Epithelial cell of proximal tubule (primary cell): ENCODE measurements at places on chromosomes 3 and 15. TPM values are rescaled to one million over a fixed set of nuclear protein-coding genes. Genes with fewer than 3 reads are reported as not detected.

GRCh38 chr15:60591496-60592370, 112.8 kb upstream of the ICE2 start:
- no peak for DNase-seq

DNA sequence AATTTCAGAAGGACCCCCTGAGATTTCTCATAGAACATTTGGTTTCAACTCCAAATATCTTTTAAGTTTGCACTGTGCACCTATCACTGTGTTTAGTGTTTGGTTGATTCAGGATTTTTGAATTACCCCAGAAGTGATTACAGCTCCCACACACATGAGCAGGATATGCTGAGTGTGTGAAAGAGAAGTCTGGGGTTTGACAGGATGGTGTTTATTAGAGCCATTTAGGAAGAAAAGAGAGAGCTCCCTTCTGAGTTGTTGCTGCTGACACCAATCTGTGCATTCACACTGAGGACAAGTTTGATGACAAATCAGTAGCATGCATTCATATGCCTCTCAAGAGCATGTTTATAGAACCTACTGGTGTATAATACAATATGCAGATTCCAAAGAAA, 118.1 kb downstream of the RPL22L1 start:
- no peak for DNase-seq

- no peak for DNase-seq
Measured at GRCh38 chr3:66406831-66407610, 93.8 kb downstream of the LRIG1 start.

- DNase-seq = no peak
Measured at GRCh38 chr3:168581771-168582225, 486.1 kb upstream of the GOLIM4 start.

DNA sequence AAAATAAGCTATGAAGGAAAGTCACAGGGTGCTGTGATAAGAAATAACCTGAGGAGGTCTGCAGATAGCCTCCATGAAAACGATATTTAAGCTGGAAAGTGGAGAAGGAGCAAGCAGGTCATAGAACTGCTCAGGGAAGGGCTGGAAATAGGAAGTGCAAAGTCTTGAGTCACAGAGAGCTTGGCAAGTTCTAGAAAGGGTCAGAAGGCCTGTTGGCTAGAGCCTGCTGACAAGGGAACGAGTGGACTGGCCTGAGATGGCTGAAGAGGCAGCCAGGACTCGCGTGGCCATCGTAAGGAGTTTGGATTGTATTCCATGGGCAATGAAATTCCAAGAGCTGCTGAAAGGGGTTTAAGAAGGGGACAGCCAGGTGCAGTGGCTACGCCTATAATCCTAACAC, 64.7 kb upstream of the IL12A start:
- DNase-seq = no peak

DNA sequence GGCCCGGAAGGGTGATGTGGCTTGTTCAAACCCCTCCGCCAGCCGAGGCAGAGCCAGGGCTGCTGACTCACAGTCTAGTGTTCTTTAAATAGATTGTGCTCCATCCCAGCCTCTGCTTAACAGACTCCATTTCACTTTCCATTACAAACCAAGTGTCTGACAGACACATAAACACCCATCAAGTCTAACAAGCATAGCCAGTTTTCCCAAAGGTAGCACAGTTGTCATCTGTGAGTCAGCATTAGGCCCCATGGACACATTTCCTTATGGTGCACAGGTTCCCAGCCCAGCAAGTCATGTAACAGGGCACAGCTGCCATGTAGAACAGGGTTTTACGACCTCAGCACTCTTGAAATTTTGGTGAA, 109.9 kb upstream of the RAP2B start:
- peak; percentile 77 for DNase-seq

DNA sequence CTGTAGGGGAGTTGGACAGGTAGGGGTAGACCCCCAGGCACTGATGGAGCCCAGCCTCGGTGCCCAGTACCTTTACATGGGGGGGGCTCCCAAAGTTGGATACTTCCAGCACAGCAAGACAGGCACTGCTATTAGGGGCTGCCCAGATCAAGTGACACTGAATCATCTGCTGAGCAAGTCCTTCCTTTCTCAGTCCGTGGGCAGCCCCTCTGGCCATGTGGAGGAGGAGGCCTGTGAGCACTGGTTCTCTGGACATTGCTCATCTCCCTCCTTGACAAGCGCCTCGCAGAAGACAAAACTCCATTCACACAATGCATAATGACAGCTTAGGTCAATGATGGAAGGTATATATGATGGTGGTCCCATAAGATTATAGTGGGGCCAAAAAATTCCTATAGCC, 35.7 kb downstream of the EEFSEC start:
- DNase-seq = no peak

The UPK1B gene
- 23.9 and 56.4 TPM in 2 replicates for total RNA-seq

- DNase-seq = peak; percentile 59
Measured at GRCh38 chr3:69240651-69241568, 118.5 kb upstream of the LMOD3 start.

DNA sequence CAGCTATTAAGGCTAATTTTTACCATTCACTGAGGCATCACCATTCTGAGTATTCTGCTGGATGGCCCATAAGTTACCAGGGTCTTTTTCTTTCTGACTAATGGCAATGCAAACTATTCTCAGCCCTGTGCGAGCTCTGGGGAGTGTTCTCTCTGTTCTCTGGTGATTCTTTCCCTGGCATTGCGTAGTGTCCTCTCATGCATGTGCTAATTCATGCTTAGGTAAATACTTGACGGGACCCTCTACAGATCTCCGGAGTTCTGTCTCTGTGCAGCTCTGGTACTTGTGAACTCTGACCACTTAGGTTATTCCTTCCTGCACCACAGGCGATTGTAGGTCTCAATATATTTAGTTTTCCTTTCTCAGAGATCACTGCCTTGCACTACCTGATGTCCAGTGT, 34.8 kb downstream of the UBE2E1 start:
- no peak for DNase-seq

GRCh38 chr15:31537770-31538592, 211.3 kb downstream of the KLF13 start:
- DNase-seq = no peak

GRCh38 chr3:27610800-27611525, 111.2 kb downstream of the EOMES start:
- no peak for DNase-seq

GRCh38 chr3:171172070-171172469, 145.6 kb upstream of the SLC2A2 start:
- DNase-seq = no peak

DNA sequence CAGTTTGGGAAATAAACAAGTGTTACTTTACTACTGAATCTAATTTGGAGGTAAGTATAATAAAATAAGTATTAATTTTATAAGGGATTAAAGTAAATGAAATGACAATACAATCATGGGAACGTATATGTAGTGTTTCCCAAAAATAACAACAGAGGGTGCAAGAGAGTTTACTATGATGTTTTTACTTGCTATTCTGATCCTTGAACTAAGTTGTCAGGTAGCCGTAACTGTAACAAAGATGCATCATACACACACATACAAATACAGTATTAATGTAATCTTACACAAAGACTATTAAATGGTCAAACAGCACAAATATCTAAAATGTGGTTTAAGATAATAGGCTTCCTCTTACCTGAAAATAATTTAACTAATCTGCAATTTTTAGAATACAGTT, 311.4 kb downstream of the TBC1D5 start:
- no peak for DNase-seq

DNA sequence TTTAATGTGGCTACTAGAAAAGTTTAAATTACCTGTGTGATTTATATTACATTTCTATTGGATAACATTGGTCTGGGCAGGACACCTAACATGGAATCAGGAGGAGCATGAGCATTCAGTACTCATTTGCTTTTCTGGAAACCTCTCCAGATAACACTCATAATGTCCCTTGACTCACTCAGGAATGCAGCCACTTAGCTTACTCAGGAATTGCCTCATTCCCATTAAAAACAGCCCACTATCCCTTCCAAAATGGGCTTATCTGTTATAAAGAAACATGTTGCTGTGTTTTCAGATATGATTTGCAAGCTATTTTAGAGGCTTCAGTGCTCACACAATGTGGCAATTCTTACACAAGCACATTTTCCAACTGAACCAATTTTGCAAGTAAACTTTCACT, 17.1 kb downstream of the GBE1 start:
- peak; percentile 80 for DNase-seq

GRCh38 chr3:42819351-42819965, 10.2 kb downstream of the ACKR2 start:
- no peak for DNase-seq

- no peak for DNase-seq
Measured at GRCh38 chr15:70266412-70267121, 168.8 kb upstream of the TLE3 start.

The GREM1 gene
- total RNA-seq = 4.0 and 15.9 TPM in 2 replicates

DNA sequence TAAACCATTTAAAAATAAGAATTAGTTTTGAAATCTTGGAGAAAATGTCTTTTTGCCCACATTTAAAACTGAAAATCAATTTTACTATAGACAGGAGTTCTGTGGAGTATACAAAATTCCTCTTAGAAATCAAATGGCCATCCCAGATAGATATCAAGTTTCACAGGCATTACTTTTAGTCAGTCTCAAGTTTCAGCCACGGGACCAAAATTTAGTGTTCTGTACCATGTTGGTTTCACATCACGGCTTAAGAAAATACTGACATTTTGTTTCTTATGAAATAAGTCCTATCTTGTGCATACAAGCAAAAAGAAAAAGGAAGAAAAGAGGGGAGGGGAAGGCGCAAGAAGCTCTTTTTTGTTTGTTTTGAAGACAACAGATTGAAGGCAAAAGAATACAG, 45.7 kb downstream of the EIF2AK4 start:
- no peak for DNase-seq

The RARB gene
- 2.0 and 4.6 TPM in 2 replicates for total RNA-seq

The RYR3 gene
- total RNA-seq = 0.75 TPM in 1 of 2 replicates, not detected in the other

DNA sequence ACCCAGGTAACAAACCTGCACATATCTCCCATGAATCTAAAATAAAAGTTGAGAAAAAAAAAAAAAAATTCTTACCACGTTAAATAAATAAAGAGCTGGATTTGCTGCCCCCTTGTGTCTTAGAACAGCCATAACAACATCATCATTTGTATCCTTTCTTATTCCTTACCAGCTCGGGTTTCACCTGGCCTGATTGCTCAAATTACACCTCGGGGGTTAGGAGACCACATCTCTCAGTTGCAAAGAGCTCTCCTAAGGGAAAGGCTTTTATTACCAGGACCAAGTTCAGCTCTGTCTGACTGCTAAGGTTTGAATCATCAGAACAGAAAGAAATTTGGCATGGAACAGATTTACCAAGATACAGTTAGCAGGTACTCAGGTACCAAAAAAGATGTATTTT, 25.8 kb upstream of the RPL39L start:
- DNase-seq = no peak

DNA sequence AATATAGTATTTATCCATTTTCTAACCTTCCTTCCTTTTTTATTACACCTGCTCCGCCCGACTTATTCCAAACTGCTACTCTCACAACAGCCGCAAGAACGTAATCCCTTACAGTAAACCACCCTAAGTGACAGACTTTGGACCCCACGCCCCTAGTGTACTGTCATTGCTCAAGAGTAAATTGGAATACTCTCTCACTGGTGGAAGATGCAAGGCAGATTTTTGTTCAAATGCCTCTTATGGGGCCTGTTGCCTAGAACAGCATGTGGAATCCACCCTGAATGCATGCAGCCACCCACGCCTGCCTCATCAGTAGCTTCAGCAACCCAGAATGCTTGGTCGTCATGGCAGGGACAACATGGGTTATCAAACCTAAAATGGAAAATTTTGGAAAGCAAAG, 226.2 kb upstream of the ST8SIA2 start:
- DNase-seq = no peak

DNA sequence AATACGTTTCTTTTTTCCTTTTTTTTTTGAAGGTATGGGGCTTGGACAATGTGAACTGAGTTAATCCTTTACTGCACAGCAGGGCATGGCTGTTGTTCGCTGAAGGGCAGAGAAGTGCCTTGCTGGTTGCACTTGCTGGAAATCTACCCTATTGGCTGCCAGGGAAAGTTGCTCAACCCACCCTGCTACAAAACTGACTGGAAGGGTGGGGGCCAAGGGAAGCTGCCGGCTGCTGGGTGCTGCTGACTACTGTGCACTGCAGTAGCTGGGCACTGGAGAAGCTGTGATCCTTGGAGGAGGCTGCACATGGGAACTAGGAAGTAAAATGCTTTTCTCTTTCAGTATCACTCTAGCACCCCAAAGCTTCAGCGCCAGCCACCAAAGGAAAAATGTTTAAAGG, 70.5 kb downstream of the ETV5 start:
- DNase-seq = no peak

DNA sequence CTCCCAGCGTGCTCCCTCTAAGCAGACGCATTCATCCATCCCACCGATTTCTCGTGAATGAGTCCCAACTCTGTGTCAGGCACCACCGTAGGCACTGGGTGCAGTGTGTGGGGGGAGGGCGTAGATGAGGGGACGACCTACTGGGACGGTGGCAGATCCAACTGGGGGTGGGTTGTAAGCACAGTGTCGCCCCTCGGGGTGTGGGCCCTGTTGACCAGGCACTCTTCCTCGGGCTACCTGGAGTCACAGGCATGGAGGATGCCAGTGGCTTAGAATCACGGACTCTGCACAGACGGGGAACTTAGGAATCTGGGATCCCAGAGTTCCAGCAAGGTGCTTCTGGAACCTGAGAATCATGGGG, 66.2 kb downstream of the SLC6A6 start:
- no peak for DNase-seq

- peak; percentile 72 for DNase-seq
Measured at GRCh38 chr3:44104668-44105321, 136.9 kb upstream of the TOPAZ1 start.

- no peak for DNase-seq
Measured at GRCh38 chr15:95687686-95688085, 642.8 kb upstream of the NR2F2 start.

The PLSCR2 gene
- total RNA-seq = not detected in 2 replicates

The EXD1 gene
- not detected in 2 replicates for total RNA-seq

The FOXB1 gene
- not detected in 2 replicates for total RNA-seq

- no peak for DNase-seq
Measured at GRCh38 chr3:107430996-107431245, 53.7 kb downstream of the CCDC54 start.

DNA sequence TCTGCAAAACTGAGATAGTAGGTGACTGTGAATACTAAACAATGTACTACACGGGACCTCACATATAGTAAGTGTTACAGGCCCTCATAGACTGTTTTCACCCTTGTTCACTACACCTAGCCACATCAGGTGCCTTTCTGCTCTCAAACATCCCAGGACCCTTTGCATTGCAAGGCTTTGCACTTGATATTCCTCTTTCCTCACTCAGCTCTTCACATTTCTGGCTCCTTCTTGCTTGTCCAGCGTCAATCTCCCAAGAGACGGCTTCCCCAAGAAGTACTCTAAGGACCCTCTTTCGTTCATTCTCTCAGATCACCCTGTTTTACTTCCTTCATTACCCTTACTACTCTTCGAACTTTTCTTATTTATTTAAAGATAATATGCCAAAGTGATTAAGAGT, 10.0 kb downstream of the DENND4A start:
- no peak for DNase-seq

- no peak for DNase-seq
Measured at GRCh38 chr3:140570602-140571001, 107.3 kb upstream of the TRIM42 start.
